ENCODE measurements at places on chromosomes 2 and 18.

GRCh38 chr18:9988665-9989064 is 74.8 kb downstream of the VAPA start:
- no peak for DNase-seq

GRCh38 chr2:168930242-168930641 is 29.2 kb downstream of the G6PC2 start:
- no peak for DNase-seq

DNA sequence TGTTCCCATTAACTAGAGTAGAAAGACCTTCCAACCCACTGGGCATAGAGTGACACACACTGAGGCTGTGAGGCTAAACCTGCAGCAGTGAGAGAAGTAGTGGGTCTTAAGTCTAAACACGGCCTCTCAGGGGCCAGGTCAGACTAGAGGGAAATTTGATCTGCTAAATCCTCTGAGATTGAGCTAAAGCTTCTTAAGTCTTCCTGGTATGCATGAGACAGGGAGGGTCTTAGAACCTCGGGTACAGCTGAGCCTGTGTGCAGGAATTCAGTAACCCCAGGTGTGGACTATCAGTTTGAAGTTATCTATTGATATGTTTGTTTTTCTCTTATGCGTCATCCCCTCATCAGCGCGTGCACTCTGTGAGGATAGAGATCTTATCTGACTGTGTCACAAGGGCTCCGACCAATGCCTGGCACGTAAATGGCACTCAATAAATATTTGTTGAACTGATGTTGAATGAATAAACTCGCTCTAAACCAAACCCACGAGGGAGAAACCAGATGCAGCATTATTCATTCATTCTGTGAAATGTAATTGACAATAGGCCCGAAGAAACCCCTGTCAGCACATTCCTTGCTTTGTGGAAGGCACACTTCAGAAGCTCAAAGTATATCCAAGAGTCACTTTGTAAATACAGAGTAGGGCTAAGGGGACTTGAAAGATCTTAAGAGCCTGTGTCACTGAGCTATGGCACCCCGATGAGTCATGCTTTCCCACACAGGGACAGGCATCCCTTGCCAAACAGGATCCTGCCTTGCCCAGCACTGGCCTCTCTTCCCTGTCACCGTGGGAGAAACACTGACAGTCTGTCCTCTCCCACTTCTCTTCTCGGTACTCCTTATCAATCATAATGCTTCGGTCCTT is 21.7 kb upstream of the RAB10 start:
- DNase-seq, result no peak

DNA sequence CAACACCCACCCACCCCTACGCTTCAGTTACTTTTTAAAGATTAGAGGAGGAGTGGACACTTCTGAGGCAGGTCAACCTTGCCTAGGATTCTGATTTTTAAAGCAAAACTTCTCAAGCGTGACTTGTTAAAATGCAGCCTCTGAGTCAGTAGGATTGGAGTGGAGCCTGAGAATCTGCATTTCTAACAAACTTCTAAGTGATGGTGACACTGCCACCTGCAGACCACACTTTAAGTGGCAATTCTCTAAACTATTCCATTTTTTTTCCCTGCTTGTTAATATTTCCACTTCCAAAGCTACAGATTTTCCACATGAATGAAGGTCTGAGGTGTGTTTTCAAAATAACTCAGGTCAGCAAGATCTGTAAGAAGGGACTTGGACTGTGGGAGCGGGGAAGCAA is 171.1 kb upstream of the CCDC150 start:
- DNase-seq, result no peak

GRCh38 chr2:76310894-76311633 is 600.3 kb upstream of the GCFC2 start:
- DNase-seq, result no peak

DNA sequence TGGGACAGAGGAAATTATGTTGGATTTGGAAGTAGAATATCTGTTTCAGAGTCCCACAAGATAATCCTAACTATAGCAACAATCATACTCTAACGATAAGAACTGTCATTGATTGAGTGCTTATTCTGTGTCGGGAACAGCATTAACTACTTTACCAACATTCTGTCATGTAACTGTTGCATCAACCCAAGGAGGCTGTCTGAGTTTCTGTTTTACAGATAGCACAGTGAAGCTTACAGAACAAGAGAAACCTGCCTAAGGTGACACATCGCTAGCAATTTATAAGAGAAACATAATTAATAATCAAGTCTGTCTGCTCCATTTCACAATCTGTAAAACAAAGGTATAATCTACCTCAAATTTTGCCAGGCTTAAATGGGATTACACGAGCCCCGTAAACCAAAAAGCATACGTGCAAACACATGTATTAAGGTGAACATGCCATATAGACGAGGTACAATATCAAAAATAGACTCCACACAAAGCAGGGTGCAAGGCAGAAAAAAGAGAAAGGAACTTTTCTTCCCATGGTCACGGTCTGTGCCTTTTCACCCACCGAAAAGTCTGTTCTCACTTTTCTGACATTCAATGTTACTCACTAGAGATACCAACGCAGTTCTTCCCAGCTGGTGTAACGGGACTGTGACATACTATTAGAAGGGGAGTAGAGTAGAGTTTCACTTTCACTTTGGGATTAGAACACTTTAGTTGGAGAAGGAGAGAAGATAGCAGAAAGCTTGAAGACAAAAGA is 37.2 kb upstream of the SLC8A1 start:
- DNase-seq, result no peak

DNA sequence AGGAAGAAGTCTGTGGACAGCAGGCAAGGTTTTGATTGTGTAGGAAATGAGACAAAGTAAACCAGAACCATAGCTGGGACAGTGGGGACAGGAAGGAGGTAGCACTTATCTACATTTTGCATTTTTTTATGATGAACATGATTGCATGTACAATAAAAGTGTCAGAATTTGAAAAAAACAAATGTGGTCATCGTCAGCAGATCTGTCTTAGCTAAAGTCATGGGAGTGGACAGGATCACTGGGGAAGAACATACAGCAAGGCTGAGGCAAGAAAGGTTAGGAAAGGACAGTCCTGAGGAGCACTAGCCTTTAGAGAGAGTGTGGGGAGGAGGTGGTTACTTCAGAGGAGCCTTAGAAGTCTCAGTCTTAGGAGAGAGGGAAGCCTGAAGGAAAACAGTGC is 35.1 kb upstream of the SLC14A2 start:
- DNase-seq, result no peak

DNA sequence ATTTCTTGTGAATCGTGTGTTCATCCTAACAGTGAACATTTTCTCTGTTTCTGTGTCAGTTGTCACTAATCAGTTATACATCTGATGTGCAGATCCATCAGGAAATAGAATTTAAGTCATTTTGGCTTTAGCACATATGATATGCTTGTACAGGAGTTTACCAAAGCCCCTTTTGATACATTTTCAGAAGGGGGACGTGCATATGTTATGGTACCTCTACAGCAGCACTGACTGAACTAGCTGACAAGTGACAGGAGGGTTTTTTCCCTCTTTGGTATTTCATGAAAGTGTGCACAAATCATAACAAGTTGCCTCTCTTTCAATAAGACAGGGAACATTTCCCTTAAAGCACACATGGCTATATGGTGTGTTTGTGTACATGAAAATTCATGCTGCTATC is 536.5 kb downstream of the PLCL1 start:
- DNase-seq, result no peak

GRCh38 chr2:207133458-207133819 is 32.3 kb downstream of the KLF7 start:
- DNase-seq, result no peak

GRCh38 chr18:45276878-45277277 is 338.4 kb upstream of the SLC14A2 start:
- no peak for DNase-seq

DNA sequence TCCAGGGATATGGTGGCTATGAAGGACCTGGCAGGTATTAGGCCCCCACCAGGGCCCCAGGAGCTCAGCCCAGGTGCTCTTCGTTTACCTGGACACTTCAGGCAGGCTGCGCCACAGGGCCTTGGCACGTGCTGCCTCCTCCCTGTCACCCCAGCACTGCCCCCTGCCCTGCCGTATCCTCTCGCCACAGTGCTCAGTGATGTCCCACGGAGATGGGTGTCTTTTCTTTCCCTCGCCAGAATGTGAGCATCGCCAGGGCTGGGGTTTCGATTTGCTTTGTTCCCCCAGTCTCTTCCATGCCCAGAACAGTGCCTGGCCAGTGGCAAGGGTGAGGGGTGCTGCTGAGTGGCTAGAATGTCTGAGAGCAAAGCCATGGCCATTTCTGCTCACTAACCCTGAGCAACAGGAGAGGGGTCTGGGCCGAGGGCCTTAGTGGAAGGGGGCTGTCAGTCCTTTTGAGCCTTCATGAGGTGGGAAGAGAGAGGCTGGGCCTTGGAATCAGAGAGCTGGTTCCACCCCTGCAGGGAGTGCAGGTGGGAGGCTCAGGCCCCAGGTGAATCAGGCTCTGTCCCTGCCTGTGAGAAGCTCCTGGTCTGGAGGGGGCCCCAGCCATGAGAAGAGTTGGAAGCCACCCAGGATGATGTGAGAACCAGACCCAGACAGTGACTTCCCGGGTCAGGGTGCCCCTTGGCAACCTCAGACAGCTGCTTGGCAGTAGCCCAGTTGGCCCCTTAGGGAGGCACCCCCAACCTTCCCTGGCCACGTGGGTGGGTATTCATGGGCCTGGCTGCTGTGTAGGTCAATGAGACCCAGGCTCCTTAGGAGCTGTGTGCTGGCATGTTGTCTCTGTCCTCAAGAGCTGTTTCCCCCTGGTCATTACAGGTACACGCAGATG is 129.9 kb upstream of the HS6ST1 start:
- no peak for DNase-seq

GRCh38 chr2:25286723-25287483 is 54.8 kb downstream of the DNMT3A start:
- no peak for DNase-seq

DNA sequence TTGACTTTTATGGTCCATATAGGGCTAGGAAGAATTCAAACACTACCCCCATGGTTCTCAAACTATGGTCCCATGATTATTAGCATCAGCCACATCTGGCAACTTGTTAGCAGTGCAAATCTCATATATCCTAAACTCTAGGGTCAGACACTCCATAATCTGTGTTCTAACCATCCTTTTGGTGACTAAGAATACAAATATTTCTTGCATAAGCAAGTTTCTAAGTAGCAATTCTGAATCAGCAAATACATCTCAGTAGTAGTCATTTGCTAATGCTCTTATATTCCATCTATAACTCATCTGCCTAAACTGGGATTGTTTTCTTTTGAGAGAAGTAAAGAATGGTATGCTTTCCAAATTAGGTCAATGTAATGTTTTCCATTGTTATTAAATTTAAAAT is 447.3 kb downstream of the TMX3 start:
- DNase-seq, result no peak

DNA sequence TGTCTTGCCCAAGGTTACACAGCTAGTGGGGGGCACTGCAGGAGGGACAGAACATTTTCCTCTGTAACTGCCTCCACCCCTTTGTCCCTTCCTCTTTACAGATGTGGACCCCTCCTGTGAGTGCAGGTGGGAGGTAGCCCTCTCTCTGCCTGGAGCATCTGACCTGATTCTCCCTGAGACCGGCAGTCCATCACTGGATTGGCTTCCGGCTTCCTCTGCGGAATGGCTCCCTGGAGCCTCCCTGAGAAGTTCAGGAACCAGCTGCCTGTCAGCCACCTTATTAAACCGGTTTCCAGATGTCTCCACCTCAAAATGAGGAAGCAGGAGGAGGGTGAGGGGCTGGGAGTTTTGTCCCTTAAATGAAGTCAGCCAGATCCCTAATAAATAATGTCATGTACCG is 67.3 kb upstream of the TNP1 start:
- no peak for DNase-seq

DNA sequence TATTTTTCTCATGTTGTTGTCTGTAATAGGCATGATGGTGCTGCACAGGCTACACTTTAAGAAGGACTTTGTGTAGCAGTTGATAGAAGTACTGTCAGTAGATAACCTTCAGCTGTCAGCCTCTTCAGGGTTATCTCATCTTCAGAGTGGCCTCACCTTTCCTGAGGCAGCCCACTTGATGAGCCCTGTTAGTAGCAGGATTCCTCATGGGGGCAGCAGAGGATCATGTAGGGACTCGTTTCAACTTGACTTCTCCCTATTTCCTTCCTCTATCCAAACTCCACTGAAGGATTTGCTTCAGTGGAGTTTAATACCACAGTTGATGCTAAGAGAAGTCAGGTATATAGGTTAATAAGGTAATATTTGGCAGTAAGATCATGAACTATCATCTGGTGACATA is 530.3 kb upstream of the FSIP2 start:
- no peak for DNase-seq

GRCh38 chr18:50457639-50458038 is 82.8 kb downstream of the SKA1 start:
- no peak for DNase-seq

DNA sequence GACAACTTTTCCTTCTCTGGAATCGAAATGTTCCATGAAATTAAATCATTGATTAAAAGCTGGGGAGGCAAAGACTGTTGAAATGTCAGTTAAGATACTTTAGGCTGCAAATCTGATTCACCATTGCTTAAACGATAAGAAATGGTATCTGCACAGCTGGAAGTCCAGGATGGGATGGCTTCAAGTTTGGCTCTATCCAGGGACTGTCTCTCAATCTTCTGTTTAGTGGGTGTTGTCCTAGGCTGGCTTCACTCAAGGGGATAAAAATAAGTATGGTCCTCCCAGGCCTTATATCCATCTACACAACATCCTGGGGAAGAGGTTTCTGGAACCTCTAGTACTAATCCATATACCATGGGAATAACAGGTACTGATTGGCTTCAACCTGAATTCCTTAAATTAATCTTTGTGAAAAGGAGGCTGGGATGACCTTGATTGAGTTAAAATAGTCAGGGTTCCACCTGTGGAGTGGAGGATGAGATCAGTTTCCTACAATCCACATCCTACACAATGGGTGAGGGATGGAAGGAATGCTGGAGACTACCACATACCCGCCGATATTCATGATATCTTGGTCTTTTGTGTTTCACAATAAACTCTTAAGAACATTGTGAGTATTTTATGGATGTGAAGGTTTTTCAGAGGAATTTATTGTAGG is 156.0 kb upstream of the L3MBTL4 start:
- DNase-seq, result no peak

GRCh38 chr2:40090044-40090443 is 311.0 kb upstream of the THUMPD2 start:
- DNase-seq, result no peak

GRCh38 chr2:146147448-146148012 is 1627.6 kb upstream of the ZEB2 start:
- DNase-seq, result no peak

- no peak for DNase-seq
Observed at GRCh38 chr2:191165176-191165643, 14.4 kb upstream of the STAT4 start.

- no peak for DNase-seq
Observed at GRCh38 chr2:23767876-23768621, 158.9 kb downstream of the ATAD2B start.

GRCh38 chr2:144539289-144539782 is 19.4 kb upstream of the ZEB2 start:
- DNase-seq, result no peak

DNA sequence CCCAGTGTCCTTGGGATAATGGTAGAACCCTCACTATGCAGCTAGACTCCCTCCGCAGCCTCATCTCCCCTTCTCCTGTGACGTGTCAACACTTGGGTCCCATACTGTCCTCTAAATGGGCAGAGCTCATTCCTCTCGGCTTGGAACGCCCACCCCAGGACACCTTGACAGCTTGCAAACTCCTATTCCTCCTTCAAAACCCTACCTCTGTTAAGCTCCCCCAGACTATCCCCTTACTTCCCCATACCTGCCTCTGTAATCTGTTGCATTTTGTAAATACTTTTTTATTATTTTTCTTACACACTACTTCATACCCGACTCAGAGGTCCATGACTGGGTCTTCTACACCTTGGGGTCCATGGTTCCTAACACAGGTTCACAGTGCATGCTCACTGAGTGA is 28.0 kb downstream of the STEAP3 start:
- DNase-seq, result no peak

GRCh38 chr2:20930928-20931327 is 108.0 kb upstream of the LDAH start:
- DNase-seq, result no peak
